ENCODE measurements at places on chromosomes 1 and 21.
A peak's percentile ranks its signal among the peaks of the same experiment; 100 is the strongest.

DNA sequence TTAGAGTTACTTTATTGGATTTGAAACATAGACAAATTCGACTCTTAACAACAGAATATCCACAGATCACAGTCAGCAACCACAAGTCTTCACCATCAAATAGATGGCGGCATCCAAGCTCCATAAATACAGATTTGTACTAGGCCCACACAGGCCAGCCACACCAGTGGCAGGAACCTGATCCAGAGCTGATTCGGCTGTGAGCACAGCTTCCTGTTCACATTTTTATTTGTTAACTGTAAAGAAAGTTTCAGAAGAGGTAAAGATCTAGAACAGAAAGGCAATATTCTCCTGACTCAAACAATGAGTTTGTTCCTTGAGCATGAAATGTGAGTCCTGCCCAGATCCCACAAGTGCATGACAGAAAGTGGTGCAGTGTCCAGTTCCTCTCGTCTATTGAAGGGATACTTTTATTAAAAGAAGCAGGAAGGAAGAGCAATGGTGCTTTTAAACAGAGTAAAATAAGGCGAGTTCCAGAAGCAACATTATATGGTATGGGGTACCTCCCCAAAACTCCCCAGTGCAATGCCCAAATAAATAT, 205.8 kb downstream of the SLC45A1 start:
- no peak for DNase-seq

GRCh38 chr1:208240662-208241355, 3.4 kb downstream of the PLXNA2 start:
- DNase-seq, result no peak

DNA sequence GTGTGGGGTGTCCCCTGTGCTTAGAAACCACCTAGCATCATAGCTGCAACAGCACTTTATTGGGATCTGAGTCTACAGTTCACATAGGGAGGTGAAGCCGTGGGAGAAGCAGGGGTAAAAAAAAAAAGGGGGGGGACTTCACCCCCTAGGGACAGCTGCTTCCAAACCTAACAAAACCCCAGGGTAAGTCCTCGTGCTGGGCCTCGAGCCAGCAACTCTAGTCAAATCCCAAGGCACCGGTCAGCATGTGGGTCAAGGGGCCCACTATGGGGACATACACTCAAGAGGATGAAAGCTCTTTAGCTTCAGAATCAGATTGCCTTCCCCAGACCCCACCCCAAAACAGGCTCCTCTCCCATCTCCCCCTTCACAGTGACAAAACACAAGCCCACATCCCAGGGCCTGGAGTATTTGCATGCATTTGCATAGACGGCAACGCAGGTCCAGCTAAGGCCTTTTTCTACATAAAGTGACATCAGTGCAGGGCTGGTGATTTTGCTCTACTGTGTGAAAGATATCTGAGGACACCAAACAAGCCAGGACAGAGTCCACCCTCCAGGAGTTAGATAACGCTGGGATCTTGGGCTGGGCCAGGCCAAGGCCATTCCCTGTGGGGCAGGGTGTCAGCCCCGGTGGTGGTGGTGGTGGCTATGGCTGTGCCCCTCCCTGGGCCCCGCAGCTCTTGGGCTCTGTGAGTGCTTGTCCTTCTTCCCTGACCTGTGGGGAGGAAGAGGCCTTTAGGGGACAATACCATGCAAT, 8.1 kb upstream of the PMVK start:
- no peak for DNase-seq

GRCh38 chr1:54239631-54240031, 39.7 kb downstream of the MRPL37 start:
- DNase-seq, result no peak

DNA sequence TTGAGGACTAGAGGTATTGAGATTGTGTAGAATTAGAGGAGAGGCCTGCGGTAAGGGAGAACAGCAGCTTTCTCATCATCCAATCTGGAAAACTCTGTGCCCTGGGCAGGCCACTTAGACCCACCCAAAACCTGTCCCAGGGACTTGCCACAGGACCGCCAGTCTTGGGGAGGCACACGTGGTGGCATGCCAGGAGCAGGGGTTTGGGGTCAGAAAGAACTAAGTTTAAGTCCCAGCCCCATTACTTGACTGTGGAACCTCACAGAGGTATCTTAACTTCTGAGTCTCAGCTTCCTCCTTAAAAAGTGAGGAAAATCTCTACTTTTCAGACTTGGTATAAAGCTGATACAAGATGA, 356.6 kb downstream of the HHAT start:
- no peak for DNase-seq

GRCh38 chr1:204640578-204640977, 45.0 kb downstream of the LRRN2 start:
- DNase-seq, result no peak

GRCh38 chr1:217493290-217493689, 137.6 kb downstream of the GPATCH2 start:
- DNase-seq, result no peak

- DNase-seq, result no peak
Measured at GRCh38 chr21:41681348-41681801, 85.5 kb downstream of the RIPK4 start.

DNA sequence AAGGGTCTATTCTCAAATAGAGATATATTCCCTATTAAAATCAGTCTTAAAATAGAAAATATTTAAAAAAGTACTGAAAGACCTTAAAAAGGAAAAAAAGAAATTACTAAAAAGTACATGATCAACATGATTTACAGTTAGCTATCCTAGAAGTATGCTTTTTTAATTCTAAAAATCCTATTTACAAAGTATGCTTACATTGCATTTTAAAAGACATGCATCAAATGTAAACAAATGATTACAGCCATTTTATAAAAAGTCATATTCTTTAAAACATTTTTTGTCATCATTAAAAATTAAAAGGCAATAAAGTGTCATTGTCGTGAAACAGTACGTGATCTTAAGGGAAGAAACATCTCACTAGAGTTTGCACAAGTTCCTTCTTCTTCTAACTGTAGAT, 7.9 kb upstream of the C1orf52 start:
- no peak for DNase-seq

DNA sequence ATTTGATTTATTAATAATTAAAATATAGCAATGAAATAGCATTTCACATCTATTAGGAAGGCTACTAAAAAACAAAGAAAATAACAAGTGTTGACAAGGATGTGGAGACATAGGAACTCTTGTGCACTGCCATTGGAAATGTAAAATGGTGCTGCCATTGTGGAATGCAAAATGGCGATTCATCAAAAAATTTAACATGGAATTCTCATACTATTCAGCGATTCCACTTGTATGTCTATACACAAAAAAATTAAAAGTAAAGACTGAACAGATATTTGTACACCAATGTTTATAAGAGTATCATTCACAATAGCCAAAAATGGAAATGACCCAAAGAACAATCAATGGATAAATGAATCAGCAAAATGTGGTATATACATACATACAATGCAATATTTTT, 101.3 kb upstream of the S1PR1 start:
- no peak for DNase-seq

- DNase-seq, result no peak
Measured at GRCh38 chr1:9278585-9279153, 14.0 kb upstream of the SPSB1 start.

DNA sequence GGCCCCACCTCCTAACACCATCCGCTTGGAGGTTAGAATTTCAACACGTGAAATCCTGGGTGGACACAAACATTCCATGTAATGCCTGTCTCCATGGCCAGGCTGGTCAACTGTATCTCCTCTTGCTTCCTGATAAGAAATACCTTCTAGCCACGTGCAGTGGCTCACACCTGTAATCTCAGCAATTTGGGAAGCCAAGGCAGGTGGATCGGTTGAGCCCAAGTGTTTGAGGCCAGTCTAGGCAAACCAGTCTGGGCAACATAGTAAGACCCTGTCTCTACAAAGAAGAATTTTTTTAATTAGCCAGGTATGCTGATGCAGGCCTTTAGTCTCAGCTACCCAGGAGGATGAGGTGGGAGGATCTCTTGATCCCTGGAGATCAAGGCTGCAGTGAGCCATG, 58.3 kb upstream of the GALNT2 start:
- no peak for DNase-seq

GRCh38 chr1:222643606-222643937, 25.7 kb downstream of the MIA3 start:
- DNase-seq, result no peak

- DNase-seq, result no peak
Measured at GRCh38 chr1:60461925-60462595, 388.5 kb upstream of the C1orf87 start.

- DNase-seq, result no peak
Measured at GRCh38 chr1:952603-953002, 6.5 kb downstream of the NOC2L start.

GRCh38 chr1:227613526-227613925, 50.2 kb downstream of the ZNF678 start:
- no peak for DNase-seq

DNA sequence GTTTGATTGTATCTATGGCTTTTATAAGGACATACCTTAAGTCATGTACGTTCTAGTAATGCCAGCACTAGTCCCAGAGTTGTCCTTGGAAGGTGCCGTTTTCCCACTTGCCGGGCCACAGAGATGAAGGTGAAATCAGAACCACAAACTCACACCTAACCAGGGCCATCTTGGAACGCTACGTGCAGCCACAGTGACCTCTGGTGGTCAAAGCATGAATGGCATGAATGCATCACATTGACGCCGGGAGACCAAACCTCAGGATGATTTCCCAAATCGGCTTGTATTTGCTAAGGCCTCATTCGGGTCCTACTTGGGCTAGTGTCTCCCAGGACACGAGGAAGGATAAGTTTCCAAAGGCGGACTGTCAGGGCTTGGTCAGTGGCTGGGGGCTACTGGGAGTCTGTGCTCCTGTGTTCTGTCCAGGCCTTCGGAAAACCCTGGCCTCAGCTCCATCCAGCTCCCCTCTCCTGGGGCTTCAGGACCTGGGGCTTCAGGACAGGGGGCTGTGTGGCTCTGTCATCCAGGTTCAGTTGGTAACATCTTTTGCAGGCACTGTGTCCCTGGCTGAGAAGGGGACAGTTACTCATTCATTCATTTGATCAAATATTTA, 260.5 kb downstream of the PRDM2 start:
- DNase-seq, result peak; percentile 24

GRCh38 chr1:186976700-186977099, 148.0 kb downstream of the PLA2G4A start:
- no peak for DNase-seq

DNA sequence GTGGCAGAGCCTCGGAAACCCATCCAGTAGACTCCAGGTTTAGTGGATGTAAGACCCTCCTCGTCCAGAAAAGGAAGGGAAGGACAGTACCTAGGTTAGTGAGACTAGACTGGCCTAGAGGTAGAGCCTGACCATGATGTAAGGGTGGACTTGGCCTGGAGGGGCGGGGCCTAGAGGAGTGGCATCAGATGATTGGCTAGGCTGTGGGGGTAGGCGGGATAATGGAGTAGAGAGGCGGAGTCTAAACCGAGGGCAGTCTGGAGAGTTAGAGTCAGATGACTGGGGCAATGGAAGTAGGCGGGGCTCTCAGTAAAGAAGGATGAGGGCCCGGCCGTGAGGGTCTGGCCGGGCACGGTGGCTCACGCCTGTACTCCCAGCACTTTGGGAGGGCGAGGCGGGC, 70.1 kb downstream of the EPHB2 start:
- DNase-seq, result no peak

DNA sequence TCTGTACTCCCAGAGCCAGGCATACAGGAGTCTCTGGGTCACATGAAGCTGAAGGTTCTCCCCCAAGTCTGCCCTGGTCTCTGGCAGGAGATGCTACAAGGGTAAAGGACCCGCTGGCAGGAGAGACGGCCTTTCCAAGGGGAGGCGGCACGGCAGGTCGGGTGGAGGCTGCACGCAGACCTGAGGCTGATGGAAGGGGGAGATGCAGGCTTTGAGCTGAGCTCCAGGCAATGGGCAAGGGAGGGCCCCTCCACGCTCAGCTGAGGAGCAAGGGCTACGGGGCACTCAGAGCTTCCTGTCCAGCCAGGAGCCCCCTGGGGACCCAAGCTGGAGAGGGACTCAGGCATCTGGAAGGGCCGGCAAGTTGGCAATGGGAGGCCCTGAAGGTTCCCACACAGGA, 50.3 kb downstream of the MEGF6 start:
- DNase-seq, result no peak

DNA sequence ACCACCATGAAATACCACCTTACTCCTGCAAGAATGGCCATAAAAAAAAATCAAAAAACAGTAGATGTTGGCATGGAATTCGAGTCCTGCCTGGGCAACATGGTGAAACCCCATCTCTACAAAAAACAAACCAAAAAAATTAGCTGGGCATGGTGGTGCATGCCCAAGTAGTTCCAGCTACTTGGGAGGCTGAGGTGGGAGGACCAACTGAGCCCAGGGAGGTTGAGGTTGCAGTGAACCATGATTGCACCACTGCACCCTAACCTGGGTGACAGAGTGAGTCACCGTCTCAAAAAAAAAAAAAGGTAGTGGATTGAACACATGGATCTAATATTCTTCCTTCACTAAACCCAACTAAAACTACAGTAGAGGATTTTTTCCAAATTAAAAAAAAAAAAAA, 125.9 kb downstream of the CCDC185 start:
- DNase-seq, result no peak
